ENCODE measurements at places on chromosomes 11 and 22.

DNA sequence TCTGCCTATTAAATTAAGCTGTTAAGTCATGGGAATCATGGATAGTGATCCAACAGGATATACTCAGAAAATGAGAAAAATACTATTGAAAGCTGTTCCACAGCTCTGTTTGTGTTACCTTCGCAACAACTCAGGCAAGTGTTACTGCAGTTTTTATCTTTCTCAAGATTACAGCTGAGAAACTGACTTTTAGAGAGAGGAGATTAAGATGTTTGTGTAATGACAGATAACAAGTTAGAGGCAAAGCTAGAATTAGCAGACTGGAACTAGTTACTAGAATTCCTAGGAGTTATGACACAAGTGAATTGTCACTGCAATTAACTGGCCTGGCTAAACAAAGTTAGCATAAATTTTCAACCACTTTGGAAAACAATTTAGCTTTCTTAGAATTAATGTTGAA lies 1.6 kb downstream of the SLN start:
- no peak for DNase-seq

DNA sequence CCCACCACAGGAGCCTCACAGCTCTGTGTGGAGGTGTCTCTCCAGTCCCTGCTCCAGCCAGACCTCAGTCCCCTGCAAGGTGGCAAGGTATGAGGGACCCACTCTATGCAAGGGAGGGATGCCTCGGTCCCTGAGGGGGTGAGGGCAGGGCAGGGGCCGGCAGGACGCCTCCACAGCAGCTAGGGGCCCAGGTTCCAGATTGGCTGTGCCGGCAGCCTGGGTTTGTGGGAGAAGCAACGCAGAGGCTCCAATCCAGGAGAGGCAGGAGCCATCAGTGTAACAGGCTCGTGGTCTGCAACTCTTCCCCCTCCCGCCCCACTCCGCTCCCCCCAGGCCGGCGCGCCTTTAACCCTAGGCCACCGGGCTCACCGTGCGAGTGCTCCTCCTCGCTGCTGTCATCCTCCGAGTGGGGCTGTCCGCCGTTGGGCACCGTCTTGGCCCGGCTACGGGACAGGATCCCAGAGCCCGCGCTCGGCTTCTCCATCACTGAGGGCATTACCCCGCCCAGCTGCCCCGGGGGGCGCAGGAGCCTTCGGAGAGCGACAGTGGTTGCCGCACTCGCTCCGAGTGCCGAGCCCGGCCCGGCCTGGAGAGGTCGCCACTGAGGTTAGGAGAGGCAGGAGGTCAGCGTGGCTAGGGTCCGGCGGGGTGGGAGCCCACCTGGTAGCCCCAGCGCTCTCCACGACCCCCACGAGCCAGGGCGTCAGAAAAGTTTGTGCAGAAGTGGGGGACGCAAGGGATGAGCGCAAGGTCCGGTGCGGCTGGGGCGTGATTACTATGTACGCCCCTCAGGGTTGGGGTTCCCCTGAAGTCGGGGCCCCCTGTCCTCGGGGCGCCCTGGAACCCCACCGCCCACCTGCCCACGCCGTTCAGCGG lies 765 bp downstream of the RCOR2 start:
- no peak for DNase-seq

DNA sequence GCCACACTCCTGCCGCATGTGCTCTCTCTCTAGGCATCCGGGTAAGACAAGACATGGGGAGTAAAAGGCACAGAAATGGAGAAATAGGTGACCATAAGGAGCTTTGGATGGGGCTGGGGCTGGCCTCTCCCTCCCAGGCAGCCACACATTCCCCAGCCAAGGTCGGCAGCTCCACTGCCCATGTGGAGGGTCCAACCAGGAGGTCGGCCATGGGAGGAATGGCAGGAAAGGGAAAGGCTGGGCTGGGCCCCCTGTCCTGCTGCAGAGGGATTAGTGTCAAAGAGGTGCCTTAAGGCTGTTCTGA lies 460 bp upstream of the MUC5AC start:
- no peak for DNase-seq

- DNase-seq = no peak
Measured at GRCh38 chr11:79265756-79266322, 175.0 kb downstream of the TENM4 start.

DNA sequence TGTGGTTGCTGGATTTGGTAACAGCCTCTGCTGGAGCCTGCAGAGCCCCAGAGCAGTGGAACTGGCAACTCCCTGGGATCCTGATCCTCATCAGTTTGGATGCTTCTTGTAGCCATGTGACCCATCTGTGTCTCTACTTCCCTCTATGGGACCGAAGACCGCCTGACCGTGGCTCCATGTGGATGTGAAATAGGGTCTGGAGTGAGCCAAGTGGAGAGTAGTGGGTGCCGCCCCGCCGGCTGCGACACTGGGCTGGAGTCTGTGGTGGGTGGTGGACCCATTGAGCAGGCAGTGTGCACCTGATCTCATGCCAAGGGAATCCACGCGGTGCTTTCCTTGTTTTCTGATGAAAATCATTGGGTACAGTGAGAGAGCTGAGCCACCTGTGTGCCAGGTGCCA lies 543.2 kb upstream of the B3GAT1 start:
- DNase-seq = no peak

DNA sequence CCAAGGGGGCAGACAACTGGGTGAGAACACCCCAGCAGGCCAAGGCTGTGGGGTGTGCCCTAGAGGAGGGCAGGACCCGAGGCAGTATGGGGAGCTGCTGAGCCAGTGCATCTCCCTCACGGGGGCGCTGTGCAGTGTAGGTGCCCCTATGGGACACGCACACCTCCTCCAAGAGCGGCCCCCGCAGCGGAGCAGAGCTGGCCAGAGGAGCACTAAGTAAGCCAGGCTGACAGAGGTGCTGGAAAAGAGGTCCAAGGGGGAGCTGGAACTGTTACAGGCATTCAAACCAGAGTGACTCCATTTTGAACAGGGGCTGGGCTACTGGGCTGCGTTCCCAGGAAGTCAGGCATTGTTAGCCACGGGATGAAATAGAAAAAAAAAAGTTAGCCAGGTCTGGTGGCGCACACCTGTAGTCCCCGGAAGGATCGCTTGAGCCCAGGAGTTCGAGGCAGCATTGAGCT lies 41.8 kb downstream of the TST start:
- DNase-seq = peak; percentile 25

DNA sequence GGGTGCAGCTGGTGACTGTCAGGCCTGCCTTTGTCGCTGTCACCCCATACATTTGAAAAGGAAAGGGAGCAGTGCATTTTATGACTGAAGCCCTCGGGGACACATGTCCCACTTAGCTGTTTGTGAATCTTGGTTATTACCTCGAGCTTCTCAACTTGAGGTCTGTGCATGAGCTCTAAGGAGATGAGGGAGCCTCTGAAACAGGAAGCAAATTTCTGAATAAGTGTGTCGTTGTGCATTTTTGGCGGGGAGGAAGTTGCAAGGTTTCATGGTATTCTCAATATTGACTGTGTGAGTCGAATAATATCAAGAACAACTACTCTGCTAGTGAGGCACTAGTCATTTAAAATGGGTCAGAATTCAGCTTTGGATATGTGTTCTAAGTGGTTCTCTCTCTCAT lies 149.7 kb upstream of the PLET1 start:
- DNase-seq = no peak

- peak; percentile 16 for DNase-seq
Measured at GRCh38 chr11:17381156-17381555, 7.3 kb downstream of the KCNJ11 start.

DNA sequence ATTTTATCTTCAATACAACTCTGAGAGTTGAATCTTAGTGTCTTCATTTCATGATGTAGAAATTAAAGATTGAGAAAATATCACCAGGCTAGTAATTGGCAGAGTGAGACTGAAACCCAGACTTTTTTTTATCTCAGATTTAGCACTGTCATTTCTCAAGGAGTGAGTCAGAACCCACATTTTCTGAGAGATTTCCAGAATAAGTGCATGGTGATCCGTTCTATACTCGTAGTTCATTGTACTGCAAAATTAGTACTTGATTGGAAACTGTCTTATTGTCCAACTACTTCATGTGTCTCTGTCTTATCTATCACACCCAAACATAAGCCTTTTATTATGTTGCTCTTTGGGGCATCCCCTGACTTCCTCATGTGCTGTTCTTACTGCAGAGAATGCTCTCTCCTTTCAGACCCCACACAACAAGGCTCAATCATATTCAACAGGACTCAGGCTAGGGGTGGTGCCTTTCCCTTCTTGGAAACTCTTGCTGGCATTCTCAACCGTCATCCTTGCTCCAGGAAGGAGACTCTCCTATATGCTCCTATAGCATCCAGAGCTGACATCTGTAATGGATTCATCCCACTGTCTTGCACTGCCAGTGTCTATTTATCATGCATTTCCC lies 76.7 kb upstream of the BLID start:
- no peak for DNase-seq

DNA sequence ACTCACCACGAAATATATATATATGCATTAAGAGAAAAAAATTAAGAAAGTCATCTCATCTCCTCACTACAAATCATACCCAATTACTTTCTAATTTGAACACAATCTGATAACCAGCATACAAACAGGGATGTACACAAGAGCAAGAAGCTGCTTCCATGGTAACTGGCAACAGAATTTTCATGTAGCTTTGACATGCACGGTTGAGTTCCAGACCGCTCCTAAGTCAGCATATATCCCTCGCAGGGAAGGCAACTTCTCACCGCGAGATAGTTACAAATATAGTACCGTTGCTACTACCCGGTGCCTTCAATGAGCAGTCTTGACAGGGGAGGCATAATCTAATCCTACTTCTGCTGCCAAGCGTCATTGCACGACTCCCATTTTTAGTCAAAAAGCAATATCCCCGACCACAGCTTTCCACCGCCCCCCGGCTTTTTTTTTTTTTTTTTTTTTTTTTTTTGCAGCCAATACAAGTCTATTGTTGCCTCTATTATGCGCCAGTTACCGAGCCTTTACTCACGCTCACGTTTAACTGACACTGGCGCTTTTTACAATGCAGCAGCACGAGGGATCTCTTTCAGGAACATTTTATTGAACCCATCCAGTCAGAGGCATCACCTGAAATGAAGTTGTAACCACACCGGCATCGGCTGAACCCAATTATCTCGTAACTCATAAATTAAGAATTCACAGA lies 2.2 kb downstream of the CADM1 start:
- peak; percentile 4 for DNase-seq

- DNase-seq = no peak
Measured at GRCh38 chr11:66607126-66607834, 9.2 kb upstream of the RBM14 start.

DNA sequence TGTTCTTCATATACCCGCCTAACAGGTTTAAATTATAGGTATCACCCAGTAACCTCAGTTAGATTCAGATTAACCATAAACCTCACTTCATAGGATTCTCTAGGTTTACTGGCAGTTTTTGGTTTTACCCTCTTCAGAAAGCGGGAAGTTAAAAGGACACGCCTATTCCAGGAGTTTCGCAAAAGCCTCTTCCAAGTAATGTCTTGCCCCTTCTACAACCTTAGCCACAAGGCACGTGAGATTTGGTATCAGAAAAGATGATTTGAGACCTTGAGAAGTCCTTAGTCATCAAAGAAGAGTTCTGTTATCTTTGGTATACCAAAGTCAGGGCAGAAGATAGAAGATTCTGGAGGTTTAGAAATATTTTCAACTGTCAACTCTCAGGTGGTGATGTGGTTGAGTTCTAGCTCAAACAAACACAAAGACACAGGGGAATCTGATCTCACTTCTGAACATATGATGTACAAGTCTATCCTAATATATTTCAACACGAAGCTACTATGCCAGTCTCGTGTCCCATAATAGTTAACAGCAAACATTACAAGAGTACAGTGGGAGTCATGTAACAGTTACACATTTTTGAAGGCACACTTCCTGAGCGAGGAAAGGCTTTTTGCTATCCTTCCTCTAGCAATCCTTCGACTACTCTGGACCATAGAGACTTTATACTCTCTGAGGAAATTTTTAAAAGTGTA lies 103.5 kb downstream of the USP35 start:
- no peak for DNase-seq

DNA sequence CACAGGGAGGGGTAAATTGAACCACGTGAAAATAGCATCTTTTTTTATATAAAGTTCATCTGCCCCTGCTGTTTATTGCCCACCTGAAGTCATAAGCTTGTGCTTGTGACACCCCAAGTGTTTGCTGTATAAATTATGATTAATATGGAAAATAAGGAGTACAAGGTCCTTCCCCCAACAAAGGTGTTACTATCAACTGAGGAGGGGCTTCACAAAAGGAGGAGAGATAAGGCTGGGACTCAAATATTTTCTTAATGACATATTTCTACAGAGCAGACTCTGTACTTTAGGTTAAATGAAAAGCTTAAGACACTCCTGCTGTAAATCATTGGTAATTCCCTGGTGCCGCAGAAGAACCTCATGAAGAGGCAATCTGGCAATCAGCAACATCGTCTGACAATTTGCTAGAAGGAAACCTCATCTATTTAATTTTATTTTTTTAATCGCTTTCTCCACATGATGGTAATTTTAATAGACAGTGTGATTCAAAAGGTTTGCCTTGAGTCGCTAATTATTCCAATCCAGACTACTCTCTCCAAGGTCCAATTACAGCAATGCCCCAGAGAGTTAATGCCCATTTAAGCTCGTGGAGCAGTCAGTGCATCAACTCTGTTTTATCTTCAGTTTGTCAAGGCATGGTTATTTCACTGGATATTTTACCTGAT lies 1432.4 kb downstream of the FAM181B start:
- no peak for DNase-seq

DNA sequence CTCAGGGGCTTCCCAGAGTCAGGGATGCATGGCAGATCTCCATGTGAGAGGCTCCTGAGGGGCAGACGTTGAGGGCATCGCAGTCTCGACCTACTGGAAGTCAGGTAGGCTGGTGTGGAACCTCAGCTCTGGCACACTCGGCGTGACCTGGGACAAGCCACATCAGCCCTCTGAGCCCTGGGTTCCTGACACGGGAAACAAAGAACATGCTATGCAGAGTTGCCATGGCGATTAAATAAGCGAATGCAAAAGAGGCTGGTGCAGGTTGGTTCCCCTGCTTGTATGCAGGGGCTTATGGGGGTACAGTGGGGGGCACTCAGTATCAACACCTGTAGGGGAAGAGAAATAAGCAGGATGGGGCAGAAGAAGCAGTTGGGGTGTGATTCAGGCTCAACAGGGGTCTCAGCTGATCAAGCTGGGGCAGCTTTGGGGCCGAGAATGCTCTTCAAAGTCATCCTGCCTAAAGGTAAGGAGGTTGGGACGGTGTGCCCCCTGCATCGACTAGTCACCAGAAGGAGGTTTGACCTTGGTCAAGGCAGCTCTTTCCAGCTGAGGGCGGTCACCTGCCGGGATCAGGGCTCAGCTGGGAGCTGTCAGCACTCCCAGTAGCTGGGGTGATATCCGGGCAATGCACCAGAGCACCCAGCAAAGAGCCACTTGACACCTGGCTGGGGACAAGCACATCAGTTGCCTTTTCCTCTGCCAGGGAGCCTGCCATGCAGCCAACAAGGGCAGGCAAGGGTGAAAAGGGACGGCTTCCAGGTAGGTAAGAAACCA lies 442.7 kb downstream of the MIAT start:
- no peak for DNase-seq

GRCh38 chr11:117000014-117000737 lies 98.1 kb downstream of the SIK3 start:
- DNase-seq = no peak

- DNase-seq = no peak
Measured at GRCh38 chr11:37671321-37671720, 1073.3 kb upstream of the RAG2 start.
